ENCODE measurements at places on chromosomes 3 and 15. TPM values are rescaled to one million over a fixed set of nuclear protein-coding genes. Genes with fewer than 3 reads are reported as not detected.

KIF9 gene
- total RNA-seq = 5.3 TPM

TMEM41A gene
- 11.5 TPM for total RNA-seq

PLSCR2 gene
- not detected for total RNA-seq

TM4SF4 gene
- total RNA-seq = not detected

CFAP100 gene
- not detected for total RNA-seq

TICRR gene
- 5.1 TPM for total RNA-seq

LRRC31 gene
- total RNA-seq = not detected

SLC28A1 gene
- total RNA-seq = not detected

GOLGA6B gene
- not detected for total RNA-seq

CTXN2 gene
- not detected for total RNA-seq

ATP10A gene
- total RNA-seq = 1.3 TPM

TMOD3 gene
- total RNA-seq = 21.2 TPM

GOLGA8M gene
- 0.95 TPM for total RNA-seq

GUCA1C gene
- total RNA-seq = not detected

ATP13A4 gene
- 0.02 TPM for total RNA-seq
